Activated CD4-positive, alpha-beta T cell treated with anti-CD3 and anti-CD28 coated beads, Interleukin-2, amount 50 U/mL, for 48 hours (primary cell): ENCODE measurements at places on chromosomes 16 and 17.

DNA sequence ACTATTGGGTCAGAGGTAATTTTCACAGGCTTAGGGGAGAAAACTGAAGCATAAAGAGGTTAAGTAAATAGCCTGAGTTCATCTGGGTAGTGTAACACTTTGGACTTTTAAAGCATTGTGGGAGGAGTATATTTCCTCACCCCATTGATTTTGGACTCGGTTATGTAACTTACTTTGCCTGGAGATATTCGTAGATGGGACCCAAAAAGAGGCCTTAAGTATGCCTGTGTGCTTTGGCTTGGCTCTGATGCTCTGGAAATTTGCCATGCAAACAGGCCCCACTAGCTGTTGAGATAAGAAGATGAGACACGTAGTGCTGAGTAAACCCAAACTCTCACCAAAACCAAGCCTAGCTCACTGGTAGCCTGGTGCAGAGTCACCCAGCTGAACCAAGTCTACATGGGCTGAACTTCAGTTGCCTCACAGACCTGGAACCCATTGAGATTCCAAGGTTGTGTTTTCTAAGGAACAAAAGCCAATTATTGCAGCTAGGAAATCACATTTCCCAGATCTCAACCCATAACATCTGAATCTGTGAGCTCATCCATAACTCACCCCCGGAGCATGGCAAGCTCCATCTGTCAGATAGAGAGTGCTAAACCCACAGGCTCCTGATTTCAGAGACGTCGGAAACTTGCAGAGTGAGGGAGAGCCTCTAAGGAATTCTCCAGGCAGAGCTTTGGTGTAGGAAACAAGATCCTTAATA lies 536.0 kb upstream of the C16orf82 start:
- no peak for DNase-seq

GRCh38 chr17:8994319-8994718 lies 27.0 kb upstream of the NTN1 start:
- peak; percentile 82 for DNase-seq

DNA sequence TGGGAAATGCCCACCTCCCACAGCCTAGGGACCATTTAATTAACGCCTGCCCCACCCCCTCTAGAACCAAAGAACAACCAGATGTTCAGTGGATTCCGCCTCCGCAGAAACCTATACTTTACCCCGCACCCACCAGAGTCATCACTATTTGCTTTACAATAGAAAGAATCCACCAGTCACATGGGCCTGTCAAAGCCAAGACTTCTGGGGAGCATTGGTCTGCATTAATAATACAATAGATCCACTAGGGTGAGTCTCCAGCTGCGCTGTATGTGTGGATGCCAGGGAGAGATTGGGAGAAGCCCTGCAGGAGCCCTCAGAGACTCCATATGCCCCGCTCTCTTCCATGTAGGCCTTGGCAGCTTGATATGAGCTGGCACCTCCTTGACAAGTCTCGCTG lies 31.3 kb downstream of the CLEC19A start:
- no peak for DNase-seq

- DNase-seq, result no peak
Observed at GRCh38 chr16:35714665-35715064, 2255.3 kb downstream of the TP53TG3F start.

DNA sequence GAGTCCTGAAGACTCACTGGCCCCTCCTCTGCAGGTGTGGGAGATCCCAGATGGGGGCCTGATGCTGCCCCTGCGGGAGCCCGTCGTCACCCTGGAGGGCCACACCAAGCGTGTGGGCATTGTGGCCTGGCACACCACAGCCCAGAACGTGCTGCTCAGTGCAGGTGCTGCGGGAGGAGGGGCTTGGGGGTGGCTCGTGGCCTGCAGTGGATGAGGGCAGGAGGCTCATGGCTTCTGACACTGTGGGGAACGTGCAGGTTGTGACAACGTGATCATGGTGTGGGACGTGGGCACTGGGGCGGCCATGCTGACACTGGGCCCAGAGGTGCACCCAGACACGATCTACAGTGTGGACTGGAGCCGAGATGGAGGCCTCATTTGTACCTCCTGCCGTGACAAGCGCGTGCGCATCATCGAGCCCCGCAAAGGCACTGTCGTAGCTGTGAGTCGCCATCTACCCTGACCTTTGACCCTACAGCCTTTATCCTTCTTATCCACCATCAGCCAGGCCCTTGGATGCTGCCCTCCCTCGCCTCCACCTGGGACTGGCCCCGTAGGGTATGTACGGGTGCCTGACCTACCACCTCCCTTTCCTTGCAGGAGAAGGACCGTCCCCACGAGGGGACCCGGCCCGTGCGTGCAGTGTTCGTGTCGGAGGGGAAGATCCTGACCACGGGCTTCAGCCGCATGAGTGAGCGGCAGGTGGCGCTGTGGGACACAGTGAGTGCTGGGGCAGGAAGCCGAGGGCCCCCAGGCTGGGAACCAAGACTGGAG lies 3.6 kb downstream of the CORO1A start:
- DNase-seq, result peak; percentile 95

- DNase-seq, result peak; percentile 51
Observed at GRCh38 chr17:6701719-6702118, 11.4 kb downstream of the SLC13A5 start.

DNA sequence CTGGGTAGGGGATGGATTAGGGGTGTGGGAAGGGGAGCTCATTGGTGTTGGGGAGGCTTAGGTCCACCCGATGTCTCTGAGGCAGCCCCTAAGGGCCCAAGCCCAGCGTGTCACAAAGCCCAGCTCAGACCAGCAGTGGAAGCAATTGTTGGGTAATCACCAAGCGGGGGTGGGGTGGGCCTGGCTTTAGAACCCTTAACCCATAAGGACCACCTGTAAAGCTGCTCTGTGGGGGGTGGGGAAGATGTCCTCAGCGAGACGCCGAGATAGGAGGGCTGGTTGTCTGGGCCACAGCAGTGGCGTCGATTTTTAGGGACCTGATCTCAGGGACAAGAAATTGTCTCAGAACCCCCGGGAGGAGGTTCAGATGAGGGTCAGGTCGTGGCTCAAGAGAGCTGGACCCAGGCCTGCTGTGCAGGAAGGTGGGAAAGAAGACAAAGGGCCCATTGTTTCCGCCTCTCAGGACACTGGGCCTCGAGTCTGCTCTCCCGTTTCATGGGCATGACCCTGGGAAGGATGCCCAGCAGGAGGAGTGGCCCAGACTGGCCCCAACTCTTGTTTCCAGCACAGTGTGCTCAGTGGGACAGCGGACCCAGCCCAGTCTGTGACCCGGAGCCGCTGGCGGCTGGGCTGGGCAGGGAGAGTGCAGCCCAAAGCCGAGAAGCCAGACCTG lies 15.9 kb downstream of the ST6GALNAC2 start:
- no peak for DNase-seq

DNA sequence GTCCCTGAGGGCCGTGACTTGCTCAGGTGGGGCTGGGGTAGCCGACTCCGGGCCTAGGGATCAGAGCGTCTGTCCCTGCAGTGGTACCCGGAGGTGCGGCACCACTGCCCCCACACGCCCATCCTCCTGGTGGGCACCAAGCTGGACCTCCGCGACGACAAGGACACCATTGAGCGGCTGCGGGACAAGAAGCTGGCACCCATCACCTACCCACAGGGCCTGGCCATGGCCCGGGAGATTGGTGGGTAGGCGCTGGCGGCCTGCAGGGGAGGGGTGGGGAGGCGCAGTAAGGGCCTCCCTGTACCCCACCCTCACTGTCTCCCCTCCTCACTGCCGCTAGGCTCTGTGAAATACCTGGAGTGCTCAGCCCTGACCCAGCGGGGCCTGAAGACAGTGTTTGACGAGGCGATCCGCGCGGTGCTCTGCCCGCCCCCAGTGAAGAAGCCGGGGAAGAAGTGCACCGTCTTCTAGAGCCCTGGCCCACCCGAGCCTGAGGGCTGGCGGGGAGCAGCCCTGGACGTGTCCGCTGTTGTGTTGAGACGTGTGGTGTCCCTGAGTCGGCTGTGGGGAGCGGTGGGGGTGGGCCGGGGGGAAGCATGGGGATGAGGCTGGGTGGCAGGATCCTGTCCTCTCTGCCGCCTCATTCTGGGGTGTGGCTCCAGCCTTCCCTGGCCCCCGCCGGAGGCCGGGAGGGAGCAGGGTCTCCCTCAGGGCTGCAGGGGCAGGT lies 2.0 kb downstream of the RAC3 start:
- no peak for DNase-seq

DNA sequence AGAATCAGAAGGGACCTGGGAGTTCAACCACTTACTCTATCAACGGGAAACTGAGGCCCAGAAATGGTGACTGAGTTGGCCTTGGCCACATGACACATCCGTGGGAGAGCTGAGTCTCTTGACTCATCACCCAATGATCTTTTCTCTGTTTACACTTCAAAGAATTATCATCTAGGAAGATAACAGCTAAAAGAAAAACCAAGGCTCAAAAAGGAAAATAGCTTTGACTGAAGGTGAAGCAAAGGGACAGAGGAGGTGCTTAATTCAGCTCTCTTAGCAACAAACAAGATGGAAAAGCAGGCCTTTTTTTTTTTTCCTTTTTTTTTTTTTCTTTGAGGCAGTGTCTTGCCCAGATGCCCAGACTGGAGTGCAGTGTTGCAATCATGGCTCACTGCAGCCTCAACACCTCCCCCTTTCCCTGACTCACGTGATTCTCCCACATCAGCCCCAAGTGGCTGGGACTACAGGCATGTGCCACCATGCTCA lies 16.7 kb downstream of the ERCC4 start:
- DNase-seq, result no peak

GRCh38 chr17:78146881-78147280 lies 696 bp downstream of the C17orf99 start:
- DNase-seq, result no peak

- DNase-seq, result no peak
Observed at GRCh38 chr17:68161644-68162428, 86.0 kb upstream of the AMZ2 start.

GRCh38 chr16:23436951-23437350 lies 16.0 kb downstream of the COG7 start:
- no peak for DNase-seq

- DNase-seq, result no peak
Observed at GRCh38 chr16:85707528-85708095, 18.9 kb upstream of the GINS2 start.

- no peak for DNase-seq
Observed at GRCh38 chr17:12737740-12738469, 51.4 kb upstream of the ARHGAP44 start.

DNA sequence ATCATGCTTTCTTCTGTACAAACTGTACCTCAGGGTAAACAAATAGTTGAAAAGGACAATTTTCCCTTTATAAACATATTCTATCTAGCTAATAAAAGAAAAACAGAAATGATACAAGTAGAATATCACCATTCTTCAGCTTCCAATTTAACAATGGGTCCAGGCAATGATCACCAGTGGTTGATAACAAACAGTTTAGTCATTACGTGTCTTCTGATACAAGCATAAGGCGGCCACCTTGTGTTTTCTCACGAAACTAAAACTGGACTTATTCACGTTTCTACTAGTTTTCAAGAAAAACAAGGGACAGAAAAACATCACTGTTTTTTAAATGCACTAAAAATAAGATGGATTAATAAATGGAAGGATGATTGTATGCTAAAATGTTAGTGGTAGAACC lies 58.3 kb downstream of the STH start:
- DNase-seq, result no peak

- no peak for DNase-seq
Observed at GRCh38 chr17:4014148-4014927, 50.1 kb upstream of the ATP2A3 start.

- DNase-seq, result no peak
Observed at GRCh38 chr16:62711797-62712196, 675.6 kb upstream of the CDH8 start.

DNA sequence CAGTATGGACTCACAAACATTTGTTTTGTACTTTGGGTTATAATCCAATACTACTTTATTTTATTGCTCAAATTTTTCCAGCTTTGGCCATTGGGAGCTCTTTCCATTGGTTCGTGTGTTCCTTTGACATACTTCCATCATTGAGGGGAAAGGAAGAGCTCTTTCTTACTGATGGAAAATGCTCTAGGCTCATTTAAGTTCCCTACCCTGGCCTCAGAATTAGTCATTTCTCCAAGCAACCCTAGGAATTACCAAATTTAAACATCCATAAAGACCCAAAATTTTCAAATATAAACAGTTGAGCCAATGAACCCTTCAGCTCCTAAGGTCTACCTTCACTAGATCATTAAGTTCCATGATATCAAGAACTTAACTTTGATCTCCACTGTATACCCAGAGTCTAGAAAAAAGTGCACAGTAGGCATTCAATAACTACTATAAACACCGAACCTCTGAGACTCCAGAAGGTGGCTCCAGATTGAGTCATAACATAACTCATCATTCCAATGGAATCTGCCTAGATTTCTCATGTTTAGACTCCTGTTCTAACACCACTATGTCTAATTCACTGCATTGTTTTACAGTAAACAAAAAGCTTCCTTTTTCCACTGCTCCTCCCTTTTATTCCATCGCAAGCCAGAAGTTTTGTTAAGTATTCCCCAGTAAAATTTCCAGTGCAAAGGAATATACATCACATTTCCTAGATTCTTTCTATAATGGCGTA lies 39.0 kb downstream of the SMURF2 start:
- no peak for DNase-seq

GRCh38 chr16:81896902-81897301 lies 114.4 kb downstream of the SDR42E1 start:
- DNase-seq, result no peak

- no peak for DNase-seq
Observed at GRCh38 chr17:56838687-56839086, 4.7 kb downstream of the DGKE start.

DNA sequence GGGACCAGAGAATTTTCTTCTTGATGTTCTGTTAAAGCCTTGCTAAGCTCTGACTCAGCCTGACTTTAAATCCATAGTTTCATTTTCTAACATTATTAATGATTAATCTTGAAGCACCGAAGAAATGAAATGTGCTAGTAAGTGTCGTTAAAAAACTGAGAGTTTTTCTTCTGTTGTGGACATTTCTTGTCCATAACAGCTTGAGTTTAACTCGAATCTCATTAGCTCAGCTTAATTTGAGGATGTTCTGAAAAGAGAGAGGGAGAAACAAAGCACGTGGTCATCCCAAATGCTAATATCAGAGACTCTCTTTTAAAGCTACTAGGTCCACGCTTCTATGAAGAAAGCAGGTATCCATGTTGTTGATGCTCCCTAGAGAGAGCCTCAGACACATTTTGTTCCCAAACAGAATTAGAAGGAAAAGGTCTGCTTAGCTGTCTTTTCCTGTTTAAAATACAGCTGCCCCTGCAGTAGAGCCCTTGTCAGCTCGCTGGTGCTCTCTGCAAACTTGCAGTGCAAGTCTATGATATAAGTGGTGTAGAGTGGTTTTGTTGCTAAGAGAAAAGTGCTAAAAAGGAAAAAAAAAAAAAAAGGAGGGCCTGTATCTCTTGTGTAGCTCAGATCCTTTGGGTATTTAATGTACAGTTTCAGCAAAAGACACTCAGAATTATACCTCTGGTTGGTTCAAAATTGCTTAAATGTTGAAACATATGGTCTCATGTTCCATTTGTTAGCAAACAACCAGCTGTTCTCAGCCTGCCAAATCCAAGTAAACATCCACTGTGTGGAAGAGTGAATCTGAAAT lies 191.1 kb upstream of the TBX2 start:
- no peak for DNase-seq

DNA sequence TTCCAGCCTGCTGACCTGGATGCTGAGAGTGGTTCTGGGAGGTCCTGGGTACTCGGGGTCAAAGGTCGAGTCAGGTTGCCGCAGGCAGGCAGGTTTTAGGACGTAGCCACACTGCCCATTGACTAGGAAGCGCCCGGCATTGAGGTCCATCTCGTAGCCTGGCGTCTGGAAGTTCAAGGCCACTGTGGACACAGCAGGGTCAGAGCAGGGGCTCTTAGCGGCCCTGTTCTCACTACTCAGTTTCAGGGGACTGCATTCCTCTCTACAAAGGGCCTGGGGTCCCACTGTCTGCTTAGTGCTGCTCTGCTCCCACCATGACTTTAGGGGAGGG lies 18.9 kb downstream of the PLCD3 start:
- no peak for DNase-seq
